ENCODE measurements at places on chromosomes 1 and 21.

DNA sequence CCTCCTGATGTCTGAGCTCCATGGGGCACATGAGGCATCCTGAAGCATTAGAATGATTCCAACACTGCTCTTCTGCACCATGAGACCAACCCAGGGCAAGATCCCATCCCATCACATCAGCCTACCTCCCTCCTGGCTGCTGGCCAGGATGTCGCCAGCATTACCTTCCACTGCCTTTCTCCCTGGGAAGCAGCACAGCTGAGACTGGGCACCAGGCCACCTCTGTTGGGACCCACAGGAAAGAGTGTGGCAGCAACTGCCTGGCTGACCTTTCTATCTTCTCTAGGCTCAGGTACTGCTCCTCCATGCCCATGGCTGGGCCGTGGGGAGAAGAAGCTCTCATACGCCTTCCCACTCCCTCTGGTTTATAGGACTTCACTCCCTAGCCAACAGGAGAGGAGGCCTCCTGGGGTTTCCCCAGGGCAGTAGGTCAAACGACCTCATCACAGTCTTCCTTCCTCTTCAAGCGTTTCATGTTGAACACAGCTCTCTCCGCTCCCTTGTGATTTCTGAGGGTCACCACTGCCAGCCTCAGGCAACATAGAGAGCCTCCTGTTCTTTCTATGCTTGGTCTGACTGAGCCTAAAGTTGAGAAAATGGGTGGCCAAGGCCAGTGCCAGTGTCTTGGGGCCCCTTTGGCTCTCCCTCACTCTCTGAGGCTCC, 11.1 kb upstream of the RASSF5 start:
- no peak for DNase-seq

DNA sequence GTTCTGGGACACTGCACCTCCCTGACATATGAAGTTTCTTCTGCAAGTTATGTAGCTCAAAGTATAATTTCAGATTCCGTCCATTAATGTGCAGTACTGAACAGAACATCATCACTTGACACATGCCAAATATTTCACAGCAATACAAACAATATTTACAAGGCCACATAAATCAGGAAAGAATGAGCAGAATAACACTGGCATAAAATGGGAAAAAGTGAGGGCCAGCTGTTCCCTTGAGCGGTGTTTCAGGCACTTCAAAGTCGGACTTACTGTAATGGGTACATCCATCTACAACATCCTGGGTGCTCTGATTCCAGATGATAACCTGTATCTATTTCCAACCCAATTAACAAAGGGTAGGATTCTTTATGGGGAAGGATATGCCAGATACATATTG, 217.4 kb downstream of the APP start:
- no peak for DNase-seq

- DNase-seq, result no peak
Observed at GRCh38 chr1:41014871-41015270, 6.7 kb downstream of the SLFNL1 start.

GRCh38 chr1:225349826-225350225, 78.0 kb downstream of the LBR start:
- DNase-seq, result no peak

- no peak for DNase-seq
Observed at GRCh38 chr1:67713057-67713846, 28.3 kb downstream of the GADD45A start.

- no peak for DNase-seq
Observed at GRCh38 chr1:35857830-35858229, 25.2 kb upstream of the AGO1 start.

- DNase-seq, result no peak
Observed at GRCh38 chr21:45323487-45324311, 36.0 kb upstream of the POFUT2 start.

GRCh38 chr1:157198619-157199420, 60.6 kb upstream of the ETV3 start:
- DNase-seq, result no peak

- no peak for DNase-seq
Observed at GRCh38 chr1:214006845-214007244, 19.1 kb downstream of the PROX1 start.

GRCh38 chr1:211741788-211742187, 66.4 kb upstream of the NEK2 start:
- no peak for DNase-seq

- DNase-seq, result no peak
Observed at GRCh38 chr1:116224561-116224960, 113.4 kb downstream of the MAB21L3 start.

DNA sequence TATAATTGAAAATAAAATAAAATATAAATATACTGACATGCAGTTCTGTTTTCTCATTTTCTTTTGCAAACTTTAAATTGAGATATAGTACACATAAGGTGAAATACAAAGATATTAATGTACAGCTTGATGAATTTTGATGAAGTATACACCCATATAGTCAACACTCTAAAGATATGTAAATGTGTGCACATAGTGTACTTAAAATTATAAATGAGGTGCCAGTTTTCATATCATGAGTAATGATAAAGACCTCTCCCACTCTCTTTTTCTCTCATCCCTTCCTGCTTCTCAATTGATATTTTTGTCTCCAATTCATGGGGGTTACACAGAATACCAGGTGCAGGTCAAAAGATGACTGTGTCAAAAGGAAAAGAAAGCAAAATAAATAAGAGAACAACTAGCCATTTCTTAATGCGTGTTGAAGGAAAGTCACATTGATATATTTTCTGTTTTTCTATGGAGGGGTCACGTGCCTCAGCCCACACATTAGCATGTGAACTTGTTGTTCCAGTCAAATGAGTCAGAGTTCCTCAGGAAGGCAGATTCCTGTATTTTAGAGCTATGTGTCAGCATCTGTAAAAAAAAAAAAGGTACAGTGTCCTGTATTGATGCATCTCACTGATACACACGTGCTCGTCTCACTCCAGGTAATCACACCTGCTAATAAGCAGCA, 64.3 kb upstream of the HOOK1 start:
- no peak for DNase-seq

GRCh38 chr1:157368363-157368762, 184.0 kb downstream of the FCRL5 start:
- no peak for DNase-seq

GRCh38 chr1:154798645-154799044, 71.4 kb downstream of the KCNN3 start:
- no peak for DNase-seq

DNA sequence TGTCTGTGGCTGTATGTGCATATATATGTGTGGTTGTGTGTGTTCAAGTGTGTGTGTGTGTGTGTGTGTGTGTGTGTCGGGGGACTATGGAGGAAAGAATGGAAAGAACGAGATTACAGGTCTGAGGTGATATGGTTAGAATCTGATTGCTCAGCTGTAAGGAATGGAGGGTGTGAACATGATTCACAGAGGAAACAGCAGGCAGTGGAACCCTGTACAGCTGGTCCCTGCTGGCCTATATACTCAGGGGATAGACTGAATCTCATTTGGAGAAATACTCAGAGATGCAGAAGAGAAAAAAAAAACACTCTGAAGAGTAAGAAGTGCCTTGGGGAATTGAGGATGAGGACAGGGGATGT, 180.1 kb upstream of the ESRRG start:
- no peak for DNase-seq

DNA sequence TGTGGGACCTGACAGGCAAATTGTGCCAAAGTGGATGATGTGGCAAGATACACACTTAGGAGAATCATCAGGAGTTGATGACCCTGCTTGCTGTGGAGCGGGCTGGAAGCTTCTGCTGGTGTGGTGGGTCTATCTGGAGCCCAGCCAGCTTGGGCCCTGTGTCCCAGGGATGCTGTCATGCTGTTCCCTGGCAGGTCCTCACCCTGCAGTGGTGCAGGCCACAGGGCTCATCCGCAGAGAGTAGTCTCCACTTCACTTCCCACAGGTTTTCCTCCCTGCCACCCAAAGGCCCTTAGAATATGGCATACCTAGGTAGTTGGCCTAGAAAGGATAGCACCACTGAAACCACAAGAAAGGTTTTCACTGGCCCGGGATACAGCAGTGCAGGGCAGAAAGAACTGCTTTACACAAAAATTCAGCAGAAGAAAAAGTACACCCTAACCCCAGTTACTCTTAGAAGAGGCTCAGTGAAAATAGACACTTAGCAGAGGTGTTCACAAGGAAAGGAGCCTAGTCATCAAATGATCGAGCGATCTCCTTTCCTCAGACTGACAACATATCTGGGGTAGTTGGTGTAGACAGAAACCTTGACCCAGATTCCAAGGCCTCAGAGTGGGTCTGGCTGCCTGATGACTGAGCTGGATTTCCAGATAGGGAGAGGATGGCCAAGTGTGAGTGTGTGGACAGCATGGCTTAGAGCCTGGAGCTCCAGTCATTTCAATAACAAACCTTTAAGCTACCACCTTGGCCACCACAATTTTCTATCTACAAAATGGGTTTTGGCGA, 1.3 kb upstream of the C1orf226 start:
- no peak for DNase-seq

GRCh38 chr21:44878053-44878982, 4.8 kb upstream of the PTTG1IP start:
- no peak for DNase-seq

GRCh38 chr1:155307247-155307740, 1.4 kb upstream of the FDPS start:
- DNase-seq, result no peak

DNA sequence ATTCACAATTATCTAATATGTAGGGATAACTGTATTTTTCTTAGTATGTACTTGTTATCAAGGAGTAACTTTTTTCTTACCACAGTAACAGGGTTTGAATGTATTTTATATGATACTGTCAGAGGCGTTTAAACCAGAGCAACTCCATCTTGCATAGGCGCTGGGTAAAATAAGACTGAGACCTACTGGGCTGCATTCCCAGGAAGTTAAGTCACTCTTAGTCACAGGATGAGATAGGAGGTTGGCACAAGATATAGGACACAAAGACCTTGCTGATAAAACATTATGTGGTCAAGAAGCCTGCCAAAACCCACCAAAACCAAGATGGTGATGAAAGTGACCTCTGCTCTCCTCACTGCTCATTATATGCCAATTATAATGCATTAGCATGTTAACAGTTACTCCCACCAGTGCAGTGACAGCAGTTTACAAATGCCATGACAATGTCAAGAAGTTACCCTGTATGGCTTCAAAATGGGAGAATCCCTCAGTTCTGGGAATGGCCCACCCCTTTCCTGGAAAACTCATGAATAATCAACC, 64.8 kb downstream of the RPE65 start:
- no peak for DNase-seq

DNA sequence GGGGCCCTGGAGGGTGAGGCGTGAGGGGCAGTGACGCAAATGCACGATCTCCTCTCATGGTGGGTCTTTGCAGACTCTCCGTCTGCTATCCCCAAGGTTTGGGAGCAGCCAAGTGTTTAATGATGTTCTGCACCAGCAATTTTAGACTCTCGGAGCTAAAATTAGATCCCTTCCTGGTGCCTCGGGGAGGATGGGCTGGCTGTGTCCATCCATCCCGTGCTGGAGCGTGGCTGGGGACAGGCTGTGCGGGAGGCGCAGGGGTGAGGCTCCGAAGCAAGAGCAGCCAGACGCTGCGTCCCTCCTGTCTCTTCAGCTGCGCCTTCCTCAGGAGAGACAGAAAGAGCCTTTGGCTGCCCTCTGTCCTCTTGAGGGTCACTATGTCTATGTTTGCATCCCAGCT, 387.6 kb downstream of the CAMTA1 start:
- DNase-seq, result no peak

DNA sequence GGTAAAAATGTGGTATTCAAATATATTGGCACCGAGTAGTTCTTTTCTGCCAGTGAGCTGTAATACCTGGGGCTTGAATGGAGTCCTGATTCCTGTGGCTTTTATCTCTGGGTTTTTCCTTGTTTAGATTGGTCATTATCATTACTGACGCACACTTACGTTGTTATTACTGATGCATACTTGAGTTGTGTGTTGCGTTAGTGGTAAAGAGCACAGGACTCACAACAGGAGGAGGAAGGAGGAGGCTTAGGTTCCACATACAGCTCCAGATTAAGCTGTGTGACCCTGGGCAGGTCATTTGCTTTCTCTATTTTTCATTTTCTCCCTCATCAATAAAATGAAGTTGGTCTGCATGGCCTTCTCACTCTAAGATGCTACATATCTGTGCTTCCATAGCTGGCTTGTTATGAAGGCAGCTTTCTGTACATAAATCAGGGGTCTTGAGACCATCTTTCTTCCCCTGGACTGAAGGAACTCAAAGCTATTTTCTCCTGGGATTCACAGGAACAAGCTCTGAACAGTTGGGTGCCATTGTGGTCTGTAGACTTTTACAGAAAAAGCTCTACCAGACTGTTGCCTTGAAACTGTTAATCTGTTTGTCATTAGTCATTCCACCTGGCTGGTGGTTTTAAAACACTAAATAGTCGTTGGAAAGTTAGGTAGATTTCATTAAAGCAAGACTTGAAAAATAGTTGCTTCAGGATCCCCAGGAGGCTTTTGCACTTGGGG, 5.6 kb downstream of the ARID1A start:
- no peak for DNase-seq

DNA sequence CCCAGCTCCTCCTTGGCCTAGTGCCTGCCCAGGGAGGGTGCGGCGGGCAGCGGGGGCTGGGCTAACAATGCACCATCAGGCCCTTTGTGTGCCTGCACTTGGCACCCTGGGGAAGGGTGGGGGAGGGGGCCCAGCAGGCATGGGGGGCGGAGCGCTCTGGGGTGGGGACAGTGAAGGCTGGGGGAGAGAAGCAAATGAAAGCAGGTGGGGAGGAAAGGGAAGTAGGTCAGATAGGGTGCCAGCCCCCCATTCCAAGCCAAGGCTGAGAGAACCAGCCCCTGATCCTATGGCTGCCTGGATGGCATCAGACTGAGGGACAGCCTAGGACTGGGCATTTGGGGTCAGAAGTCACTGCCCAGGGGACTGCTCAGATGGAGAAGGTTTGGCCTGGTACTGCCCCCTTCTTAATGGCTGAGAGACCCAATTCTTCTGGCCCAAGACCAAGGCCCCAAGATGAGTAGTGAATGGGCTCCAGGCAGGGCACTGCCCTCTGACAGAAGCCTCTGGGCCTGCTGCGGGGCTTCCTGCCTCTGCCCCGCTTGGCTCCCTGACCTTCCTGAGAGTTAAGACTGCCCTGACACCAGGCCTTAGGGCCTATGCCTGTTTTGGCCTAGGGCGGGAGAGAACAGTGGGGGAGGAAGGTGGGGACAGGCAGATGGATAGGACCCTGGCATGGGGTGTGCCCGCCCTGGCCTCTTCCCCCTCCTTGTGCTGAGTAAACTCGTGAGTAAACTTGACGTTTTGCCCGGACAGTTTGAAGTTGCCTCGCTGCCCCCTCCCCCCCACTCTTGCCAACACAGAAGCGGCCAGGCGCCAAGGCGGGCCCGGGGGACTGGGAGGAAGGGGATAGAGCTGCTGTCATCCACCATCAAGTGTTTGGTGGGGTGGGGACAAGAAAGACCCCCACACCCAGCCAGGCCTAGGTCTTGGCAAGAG, 2.7 kb downstream of the ZBTB7B start:
- no peak for DNase-seq

DNA sequence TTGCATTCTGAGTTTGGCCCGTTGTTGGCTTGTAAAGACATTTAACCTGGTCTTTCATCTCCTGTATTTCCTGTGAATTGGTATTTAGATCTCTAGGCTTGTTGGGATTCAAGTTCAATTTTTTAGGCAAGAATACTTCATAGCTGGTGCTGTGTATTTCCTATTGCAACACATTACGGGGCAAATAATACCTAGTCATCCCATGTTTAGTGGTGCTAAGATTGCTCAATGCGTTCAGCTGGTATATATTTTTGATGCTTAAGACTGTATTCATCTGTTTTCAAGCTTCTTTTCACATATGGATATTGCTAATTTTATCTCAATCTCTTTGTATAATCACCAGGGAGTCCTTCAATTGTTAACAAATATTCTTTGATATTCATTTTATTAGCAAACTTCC, 87.5 kb upstream of the ZBTB18 start:
- no peak for DNase-seq
